ENCODE measurements at places on chromosomes 13 and 19.

- no peak overlapping the region for H3K27ac ChIP-seq
- H3K36me3 ChIP-seq, result no peaks in the 10 kb centered on the region
- no peak for DNase-seq
- no peak overlapping the region for H3K4me3 ChIP-seq
These were observed 13.2 kb downstream of the ATCAY start for GRCh38 chr19:3893509-3894179.

DNA sequence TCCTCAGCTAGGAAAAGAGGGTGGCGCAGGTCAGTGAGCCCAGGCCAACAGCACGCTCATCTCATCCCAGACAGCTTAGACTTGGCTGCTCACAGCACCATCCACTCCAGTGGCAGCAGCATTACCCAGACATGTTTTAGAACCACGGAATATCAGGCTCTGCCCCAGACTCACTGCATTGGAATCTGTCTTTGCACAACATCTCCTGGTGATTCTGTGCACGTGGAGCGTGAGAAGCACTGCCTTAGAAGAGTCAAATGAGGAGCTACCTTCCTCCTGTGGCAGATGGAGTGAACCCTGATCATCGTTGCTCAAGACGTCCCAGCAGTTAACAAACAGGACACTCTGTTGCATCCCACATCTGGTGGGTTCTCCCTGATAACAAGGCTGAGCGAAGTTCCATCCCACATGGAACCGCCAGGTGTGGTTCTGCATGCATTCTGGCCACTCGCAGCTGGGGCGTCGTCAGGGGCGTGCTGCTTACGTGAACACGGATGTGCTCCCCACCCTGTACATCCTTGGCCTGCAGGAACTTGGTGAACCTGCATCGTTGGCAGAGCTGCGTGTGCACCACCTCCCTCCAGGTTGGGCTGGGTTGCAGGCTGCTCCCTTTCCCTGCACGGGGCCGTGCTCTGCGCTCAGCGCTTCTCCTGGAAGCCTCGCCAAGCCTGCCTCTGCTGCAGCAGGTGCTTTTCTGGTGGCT lies 25.2 kb upstream of the ATP11A start:
- H3K4me3 ChIP-seq, result no peak overlapping the region
- no peaks in the 10 kb centered on the region for H3K4me1 ChIP-seq
- no peak overlapping the region for H3K27ac ChIP-seq
- no peaks in the 10 kb centered on the region for H3K36me3 ChIP-seq
- H3K27me3 ChIP-seq, result no peaks in the 10 kb centered on the region

GRCh38 chr13:111485491-111486250 lies 165.2 kb downstream of the TEX29 start:
- H3K4me1 ChIP-seq, result no peaks in the 10 kb centered on the region
- H3K27ac ChIP-seq, result no peak overlapping the region
- no peaks in the 10 kb centered on the region for H3K27me3 ChIP-seq
- no peaks in the 10 kb centered on the region for H3K36me3 ChIP-seq

GRCh38 chr19:374886-375235 lies 30.3 kb upstream of the MIER2 start:
- H3K4me1 ChIP-seq, result no peaks in the 10 kb centered on the region
- H3K36me3 ChIP-seq, result no peaks in the 10 kb centered on the region
- H3K27ac ChIP-seq, result no peak overlapping the region
- no peaks in the 10 kb centered on the region for H3K27me3 ChIP-seq
- DNase-seq, result no peak
- H3K4me3 ChIP-seq, result no peak overlapping the region

- H3K27me3 ChIP-seq, result peaks cover 10% of the 10 kb centered on the region
- no peak for DNase-seq
- no peaks in the 10 kb centered on the region for H3K36me3 ChIP-seq
- no peak overlapping the region for H3K27ac ChIP-seq
- no peaks in the 10 kb centered on the region for H3K4me1 ChIP-seq
These were observed 56.6 kb upstream of the ANKRD10 start for GRCh38 chr13:110971486-110971885.

DNA sequence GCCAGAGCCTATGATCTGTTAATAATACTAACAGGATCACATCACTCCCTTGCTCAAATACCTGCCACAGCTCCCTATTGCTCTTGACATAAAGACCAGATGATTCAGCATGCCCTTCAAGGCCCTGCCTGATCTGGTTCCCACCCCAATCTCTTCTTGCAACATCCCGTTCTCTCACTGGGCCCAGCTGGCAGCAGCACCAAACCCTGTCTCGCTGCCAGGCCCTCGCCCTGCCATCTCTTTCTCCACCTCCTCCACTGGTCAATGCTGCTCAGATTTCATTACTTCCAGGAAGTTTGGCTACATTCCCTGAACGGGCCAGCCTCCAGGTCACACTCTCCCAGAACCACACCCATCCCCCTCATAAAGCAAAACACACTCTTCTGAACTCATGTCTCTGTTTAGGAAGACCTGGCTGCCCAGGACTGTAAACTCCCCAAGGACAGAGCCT lies 8.6 kb upstream of the BCAT2 start:
- H3K27ac ChIP-seq, result no peak overlapping the region
- no peaks in the 10 kb centered on the region for H3K27me3 ChIP-seq
- DNase-seq, result peak; percentile 48
- no peak overlapping the region for H3K4me3 ChIP-seq
- H3K4me1 ChIP-seq, result no peaks in the 10 kb centered on the region
